Activated naive CD8-positive, alpha-beta T cell treated with anti-CD3 and anti-CD28 coated beads for 36 hours (primary cell): ENCODE measurements at places on chromosomes 6 and 20. TPM values are rescaled to one million over a fixed set of nuclear protein-coding genes. Genes with fewer than 3 reads are reported as not detected.

GRCh38 chr6:7505189-7505699 is 36.2 kb upstream of the DSP start:
- peak; percentile 17 for DNase-seq

Gene ABT1
- total RNA-seq, result 44.5 TPM

GRCh38 chr6:161256407-161256806 is 17.5 kb downstream of the AGPAT4 start:
- DNase-seq, result no peak

GRCh38 chr6:113733381-113733780 is 123.8 kb upstream of the MARCKS start:
- DNase-seq, result no peak

DNA sequence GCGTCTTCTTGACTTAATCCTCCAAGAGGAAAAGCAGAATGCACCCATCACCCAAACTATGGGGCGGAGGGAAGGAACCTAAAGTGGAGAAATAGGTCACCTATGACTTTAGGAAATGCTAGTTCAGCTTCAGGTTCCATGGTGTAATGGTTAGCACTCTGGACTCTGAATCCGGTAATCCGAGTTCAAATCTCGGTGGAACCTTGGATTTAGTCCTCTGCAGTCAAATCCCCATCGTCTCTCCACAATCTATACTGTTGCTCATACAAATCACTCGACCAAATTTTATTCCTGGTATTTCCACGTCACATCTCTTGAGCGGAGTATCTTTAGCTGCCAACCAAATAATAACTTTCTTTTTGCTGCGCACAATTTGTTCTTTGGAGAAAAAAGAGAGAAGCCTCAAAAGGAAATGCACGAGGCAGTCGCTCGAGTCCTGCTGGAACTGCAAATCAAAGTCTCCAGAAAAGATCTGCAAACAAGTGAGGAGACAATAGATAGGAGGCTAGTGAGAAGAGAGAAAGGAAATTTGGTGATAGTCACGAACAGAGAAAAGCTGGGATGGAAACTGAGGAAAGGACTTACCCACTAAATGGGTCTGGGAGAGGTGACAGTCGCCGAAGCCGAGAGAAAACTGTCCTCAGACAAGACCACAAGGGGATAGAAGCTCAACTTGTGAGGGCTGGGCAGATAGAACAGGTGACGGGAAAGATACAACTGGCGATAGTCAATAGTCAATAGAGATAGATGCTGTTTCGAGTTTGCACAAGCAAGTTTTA is 16.6 kb downstream of the POM121L2 start:
- DNase-seq, result no peak

DNA sequence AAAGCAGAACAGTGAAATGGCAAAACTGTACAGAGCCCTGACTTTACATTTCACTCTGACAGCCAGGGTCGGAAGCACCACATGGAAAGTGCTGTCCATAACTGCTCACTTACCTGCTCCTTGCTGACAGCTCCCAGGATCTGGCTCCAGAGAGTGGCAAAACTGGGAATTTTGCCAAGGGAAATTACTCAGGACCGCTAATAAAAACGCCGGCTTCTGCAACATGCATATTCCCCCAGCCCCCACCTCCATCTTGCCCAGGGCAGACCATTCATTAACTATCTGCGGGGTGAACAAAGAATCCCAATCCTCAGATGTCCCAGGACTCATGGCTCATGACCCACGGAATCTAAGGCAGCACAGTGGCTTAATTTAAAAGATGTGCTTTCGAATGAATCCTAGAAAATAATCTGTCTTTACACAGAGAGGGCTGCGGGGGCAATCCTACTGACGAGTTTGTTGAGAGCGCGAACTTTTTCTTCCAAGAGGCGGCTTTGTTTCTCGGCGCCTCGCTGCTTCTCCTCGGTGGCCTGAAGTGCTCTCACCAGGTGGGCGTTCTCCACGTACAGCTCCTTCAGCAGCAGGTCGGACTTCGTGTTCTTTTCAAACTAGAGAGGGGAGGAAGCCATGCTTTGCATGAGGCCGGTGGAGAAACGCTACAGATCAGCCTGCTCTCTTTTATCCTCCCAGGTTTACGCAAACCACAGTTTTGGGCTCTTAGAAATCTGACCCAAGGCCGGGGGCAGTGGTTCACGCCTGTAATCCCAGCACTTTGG is 45.8 kb downstream of the GINS1 start:
- no peak for DNase-seq

Gene CYP39A1
- total RNA-seq, result not detected

Gene TFAP2D
- total RNA-seq, result not detected

DNA sequence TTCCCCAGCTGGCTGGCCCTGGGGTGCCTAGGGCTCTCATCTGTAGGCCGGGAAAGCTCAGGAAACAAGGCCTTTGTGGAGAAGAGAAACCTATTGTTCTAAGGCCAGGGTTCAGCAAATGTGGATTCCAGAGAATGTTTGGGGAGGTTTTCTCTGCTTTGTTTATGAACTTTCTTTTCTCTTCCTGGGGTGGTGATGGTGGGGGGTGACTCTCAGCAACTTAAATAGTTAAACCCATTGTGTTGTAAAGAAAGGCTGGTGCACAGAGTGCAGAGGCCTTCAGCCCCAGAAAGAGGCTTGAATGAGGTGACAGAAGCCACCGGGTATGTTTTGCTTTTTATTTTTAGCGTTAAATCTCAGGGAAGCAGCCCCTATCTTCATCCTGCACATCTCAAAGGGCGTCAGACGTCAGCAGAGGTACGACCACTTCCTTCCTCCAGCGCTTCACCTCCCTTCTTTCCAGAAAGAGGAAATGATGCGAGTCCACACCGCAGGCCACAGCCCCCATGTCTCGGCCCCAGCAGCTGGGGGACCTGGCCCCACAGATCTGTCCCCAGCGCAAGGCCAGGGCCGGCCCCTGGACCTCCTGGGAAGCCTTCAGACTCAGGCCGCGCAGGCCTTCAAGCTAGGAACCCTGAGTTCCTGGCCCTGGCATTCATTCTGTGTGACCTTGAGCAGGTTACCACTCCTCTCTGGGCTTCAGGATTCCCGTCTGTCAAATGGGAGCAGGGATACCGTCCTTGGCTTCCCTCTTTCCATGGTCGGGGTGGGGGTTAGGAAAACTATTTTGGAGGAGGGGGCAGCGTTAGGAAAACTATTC is 605 bp upstream of the PPP1R16B start:
- DNase-seq, result peak; percentile 77

GRCh38 chr20:9071976-9072726 is 3.3 kb downstream of the PLCB4 start:
- no peak for DNase-seq

Gene SSTR4
- not detected for total RNA-seq

GRCh38 chr6:113697632-113698410 is 159.3 kb upstream of the MARCKS start:
- DNase-seq, result no peak
